ENCODE measurements at places on chromosomes 11 and 22.
A peak's percentile ranks its signal among the peaks of the same experiment; 100 is the strongest.

- DNase-seq: no peak
Measured at GRCh38 chr11:65445604-65446445, 23.2 kb downstream of the NEAT1 start.

DNA sequence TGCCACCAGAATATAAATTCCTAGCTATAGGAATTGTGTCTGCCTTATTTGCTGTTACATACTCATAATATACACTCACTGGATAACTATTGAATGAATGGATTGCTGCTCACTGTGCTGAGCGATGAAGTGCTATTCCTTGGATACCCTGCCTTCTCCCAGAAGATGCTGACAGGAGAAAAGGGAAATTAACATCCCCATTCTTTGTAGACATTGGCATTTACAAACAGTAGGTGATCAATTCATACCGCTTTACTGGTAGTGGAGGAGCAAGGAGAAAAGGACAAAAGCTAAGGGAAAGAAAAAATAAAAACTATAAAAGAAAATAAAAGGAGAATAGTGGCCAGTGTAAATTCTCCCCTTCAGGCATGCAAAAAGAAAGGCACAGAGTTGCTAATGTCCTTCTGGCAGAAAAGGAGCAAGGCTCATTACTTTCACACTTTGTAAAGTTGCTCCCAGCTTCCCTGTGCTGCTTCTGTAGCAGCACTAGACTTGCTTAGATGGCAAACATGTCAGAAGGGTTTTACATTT, 183.0 kb downstream of the LUZP2 start:
- no peak for DNase-seq

DNA sequence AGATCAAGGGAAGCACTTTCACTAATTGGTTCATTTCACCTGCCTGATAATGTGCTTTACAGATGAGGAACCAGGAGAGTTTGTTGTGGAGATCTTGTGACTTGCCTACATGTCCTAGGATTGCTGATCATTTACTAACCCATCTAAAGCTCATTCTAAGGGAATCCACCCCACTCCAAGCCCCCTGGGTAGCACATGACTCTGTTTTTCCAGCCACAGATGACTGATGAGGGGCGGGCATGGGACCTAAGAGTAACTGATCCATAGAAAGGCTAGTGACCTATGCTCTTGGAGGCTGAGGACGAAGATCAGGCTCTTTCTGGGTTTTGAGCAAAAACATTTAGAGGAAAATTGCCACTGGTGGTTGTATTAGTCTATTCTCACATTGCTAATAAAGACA, 378.1 kb downstream of the CADM1 start:
- no peak for DNase-seq

GRCh38 chr11:130448416-130449309, at the start of gene ADAMTS15:
Gene ADAMTS15 (plus strand): TSS chr11:130448645. CDS start chr11:130448974, 329 bp downstream.
- peak; percentile 83 for DNase-seq

DNA sequence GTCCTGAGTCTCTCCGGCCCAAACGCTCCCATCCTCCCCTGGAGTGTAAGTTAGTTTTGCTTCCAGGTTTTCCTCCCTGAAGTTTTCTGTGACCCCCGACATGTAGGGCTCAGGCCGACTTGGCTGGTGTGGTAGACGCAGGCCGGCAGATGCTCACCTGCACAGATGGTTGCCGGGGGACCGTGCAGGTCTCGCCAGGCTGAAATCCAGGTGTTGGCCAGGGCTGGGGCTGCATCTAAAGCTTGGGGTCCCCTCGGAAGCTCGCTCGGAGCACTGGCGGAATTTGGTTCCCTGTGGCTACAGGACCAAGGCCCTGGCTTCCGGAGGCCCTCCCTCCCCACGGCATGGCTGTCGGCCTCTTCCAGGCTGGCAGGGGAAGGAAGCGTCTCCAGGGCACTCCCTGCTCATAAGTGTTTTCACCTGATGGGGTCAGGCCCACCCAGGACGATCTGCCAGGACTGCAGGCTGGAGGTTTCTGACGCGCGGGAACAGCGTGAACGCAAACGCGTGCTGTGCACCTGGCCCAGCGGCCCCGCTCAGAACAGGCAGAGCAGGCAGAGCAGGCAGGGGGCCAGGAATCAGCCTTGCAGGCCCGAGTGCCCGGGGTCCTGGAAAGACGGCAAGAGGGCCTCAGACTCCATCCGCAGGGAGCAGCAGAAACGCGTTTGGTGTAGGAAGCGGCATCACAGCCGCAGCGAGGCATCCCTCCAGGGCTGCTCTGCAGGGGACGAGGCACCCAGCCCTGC, 258.2 kb downstream of the BRD1 start:
- DNase-seq: no peak

DNA sequence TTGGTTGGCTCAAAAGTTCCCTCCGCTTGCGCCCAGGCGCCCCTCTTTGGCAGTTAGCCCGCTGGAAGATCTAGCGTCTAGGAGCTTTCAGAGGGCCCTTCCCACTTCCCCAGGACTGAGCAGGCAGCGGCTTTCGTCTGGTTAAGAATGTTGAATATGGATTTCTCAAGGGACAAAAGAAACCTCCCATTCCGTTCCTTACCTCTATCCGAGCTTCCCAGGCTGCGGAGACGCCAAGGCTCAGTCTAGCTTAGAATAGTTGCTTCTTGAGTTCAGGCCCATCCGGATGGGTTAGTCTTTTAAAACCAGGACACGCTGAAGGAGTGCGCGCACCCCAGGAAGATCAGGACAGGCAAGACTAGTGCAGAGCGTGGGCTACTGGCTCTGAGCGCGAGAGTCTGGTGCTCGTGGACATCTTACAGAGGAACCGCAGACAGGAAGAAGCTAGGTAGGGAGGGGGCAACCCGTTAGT, 1.6 kb downstream of the NELL1 start:
- DNase-seq: no peak

- no peak for DNase-seq
Measured at GRCh38 chr11:134599299-134599771, 187.3 kb upstream of the B3GAT1 start.

- peak; percentile 46 for DNase-seq
Measured at GRCh38 chr11:125141686-125142535, 22.6 kb upstream of the PKNOX2 start.

- DNase-seq: no peak
Measured at GRCh38 chr22:40216041-40216756, 38.5 kb downstream of the TNRC6B start.

Measured in mucosa of descending colon (tissue), 3 donors.